Nephron progenitor cell (in vitro differentiated cells): ENCODE measurements at places on chromosomes 3 and 15.

DNA sequence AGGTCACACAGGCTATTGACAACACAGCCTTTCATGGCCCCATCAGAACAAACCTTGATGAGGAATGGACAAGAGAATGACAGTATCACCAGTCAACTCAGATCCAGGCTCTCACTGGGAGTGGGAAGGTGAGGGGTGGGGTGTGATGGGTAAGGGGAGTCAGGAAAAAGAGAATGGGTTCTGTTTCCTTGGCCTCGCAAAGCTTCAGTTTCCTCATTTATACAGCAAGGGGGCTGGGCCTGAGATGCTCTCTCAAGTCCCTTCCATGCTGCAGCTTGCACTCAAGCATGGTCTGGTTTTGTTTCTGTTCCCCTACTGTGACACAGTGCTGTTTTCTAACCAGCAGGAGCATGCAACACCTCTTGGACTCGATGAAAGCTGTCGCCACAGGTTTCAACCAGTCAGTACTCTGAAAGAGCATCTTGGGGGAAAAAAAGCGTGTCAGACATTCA is 65.7 kb upstream of the IL12A start:
- no peak for DNase-seq
- H3K4me1 ChIP-seq: no peaks in the 10 kb centered on the region
- H3K27ac ChIP-seq: no peak overlapping the region
- no peak overlapping the region for H3K4me3 ChIP-seq

DNA sequence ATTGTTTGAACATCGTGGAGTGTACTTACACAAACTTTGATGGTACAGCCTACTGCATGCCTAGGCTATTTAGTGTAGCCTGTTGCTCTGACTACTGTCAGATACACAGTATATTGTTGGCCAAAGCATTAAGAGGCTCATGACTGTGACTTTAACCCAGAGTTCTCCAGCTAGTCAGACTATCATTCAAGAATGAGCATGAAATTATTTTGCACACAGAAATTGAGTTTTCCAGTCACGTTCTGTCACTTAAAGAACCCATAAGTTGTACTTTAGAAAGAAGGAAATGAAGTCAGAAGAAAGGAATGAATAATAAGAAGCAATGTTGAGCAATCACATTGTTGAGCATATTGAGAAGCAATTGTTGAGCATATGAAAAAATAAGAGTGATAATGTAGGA is 37.6 kb upstream of the SLC22A13 start:
- no peaks in the 10 kb centered on the region for H3K4me1 ChIP-seq
- no peak overlapping the region for H3K4me3 ChIP-seq
- H3K27ac ChIP-seq: no peak overlapping the region
- no peaks in the 10 kb centered on the region for H3K27me3 ChIP-seq
- H3K36me3 ChIP-seq: peaks cover 62% of the 10 kb centered on the region

- H3K4me3 ChIP-seq: no peak overlapping the region
- no peak overlapping the region for H3K27ac ChIP-seq
- H3K27me3 ChIP-seq: peaks cover 6% of the 10 kb centered on the region
- H3K4me1 ChIP-seq: peaks cover 6% of the 10 kb centered on the region
These were observed 26.9 kb downstream of the RNF13 start for GRCh38 chr3:149839896-149840295.

DNA sequence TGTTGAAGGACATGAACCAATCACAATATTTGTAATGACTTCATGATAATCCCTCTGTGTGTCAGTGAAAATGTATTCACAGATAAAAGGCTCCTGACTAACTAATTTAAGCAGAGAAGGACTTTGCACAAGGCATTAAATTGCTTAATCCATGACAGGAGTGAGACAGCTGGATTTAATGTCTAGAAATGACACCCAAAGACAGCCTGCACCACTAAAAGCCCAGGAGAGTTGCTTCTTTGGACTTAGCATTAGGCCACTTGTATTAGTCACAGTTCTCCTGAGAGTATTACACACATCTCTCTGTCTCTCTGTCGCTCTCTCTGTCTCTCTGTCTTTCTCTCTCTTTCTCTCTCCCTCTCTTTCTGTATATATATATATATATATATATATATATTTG is 180.4 kb downstream of the GOLGA8K start:
- H3K4me1 ChIP-seq: peaks cover 6% of the 10 kb centered on the region
- H3K27me3 ChIP-seq: peaks cover 2% of the 10 kb centered on the region

- no peak overlapping the region for H3K27ac ChIP-seq
- no peak overlapping the region for H3K4me3 ChIP-seq
- H3K4me1 ChIP-seq: no peaks in the 10 kb centered on the region
- DNase-seq: no peak
These were observed 71.0 kb downstream of the B3GNT5 start for GRCh38 chr3:183324083-183324482.

- no peak overlapping the region for H3K27ac ChIP-seq
- H3K27me3 ChIP-seq: no peaks in the 10 kb centered on the region
- no peak for DNase-seq
- no peaks in the 10 kb centered on the region for H3K36me3 ChIP-seq
- no peak overlapping the region for H3K4me3 ChIP-seq
These were observed 170.7 kb downstream of the UBE3A start for GRCh38 chr15:25268166-25268565.

- DNase-seq: no peak
- H3K36me3 ChIP-seq: no peaks in the 10 kb centered on the region
- no peak overlapping the region for H3K4me3 ChIP-seq
- H3K27me3 ChIP-seq: no peaks in the 10 kb centered on the region
These were observed 537.3 kb upstream of the NR2F2 start for GRCh38 chr15:95793231-95793630.

DNA sequence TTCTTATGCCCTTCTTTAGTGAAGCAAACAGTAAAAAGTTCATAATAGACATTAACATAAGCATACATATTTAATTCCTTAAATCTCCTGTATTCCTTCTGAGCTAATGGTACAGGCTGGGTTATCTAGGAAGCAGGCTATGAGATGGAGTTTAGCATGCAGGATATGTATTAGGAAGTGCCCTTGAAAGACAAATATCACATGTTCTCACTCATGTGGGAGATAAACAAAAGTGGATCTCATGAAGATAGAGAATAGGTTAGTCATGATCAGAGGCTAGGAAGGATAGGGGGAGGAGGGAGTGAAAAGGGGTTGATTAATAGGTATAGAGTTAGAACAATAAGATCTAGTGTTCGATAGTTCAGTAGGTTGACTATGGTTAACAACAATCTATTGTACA is 105.4 kb downstream of the CLASP2 start:
- H3K27me3 ChIP-seq: no peaks in the 10 kb centered on the region
- H3K4me3 ChIP-seq: no peak overlapping the region
- no peak overlapping the region for H3K27ac ChIP-seq
- H3K36me3 ChIP-seq: peaks cover 33% of the 10 kb centered on the region

DNA sequence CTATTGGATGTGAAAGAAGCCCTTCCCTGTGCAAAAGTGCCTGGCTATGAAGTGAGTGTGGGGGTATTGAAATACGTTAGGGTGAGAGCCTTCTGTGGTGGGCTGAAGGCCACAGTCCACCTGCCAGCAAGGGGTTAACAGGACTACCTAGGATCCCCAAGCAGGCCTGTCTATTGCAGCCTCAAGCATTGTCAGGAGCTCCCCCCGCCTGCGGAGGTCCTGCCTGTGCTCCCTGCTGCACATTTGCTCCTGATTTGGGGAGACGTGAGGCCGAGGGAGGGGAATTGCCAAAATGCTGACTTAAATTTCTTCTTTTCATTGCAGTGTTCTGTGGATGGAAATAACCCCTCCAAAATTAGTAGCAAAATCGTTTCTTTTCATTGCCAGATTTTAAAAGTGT is 56.2 kb downstream of the GABRG3 start:
- no peak overlapping the region for H3K4me3 ChIP-seq
- H3K27me3 ChIP-seq: peaks cover 12% of the 10 kb centered on the region
- peaks cover 11% of the 10 kb centered on the region for H3K4me1 ChIP-seq
- no peaks in the 10 kb centered on the region for H3K36me3 ChIP-seq
- no peak for DNase-seq

DNA sequence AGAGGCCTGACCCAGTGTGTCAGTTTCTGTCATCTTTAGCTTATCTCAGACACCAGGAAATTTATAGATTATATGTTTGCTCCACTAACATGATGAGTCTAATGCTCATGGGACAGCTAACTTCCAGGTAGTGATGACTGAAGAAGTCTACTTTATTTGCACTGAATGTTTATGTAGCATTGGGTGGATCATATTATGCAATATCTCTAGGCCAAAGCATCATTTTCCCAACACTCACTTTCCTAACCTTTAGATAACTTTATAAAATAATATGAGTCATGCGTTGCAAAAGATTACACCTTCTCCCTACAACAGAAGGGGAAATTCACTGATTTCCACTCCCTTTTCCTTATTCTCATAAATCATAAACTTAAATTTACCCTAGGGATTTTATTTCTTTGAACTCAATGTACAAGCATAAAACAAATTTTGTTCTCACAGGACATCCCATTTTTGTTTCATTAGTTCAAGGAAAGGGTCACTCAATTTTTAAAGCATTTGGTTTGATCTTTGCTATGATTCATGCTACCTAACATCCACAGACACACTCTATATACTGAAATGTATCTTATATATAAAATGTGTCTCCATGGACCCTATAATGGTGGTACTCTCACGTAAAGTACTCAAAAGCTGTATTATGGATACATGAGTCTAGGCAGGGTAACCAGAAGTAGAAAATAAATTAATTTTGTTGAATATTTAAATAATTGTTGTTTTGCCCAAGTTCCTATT is 225.2 kb downstream of the WDR72 start:
- no peak overlapping the region for H3K27ac ChIP-seq
- no peaks in the 10 kb centered on the region for H3K27me3 ChIP-seq

GRCh38 chr15:101276501-101277037 is 716 bp downstream of the SELENOS start:
- no peak for DNase-seq
- H3K4me3 ChIP-seq: peak overlapping the region; percentile 98
- peak overlapping the region; percentile 98 for H3K27ac ChIP-seq
- H3K4me1 ChIP-seq: peaks cover 23% of the 10 kb centered on the region
- peaks cover 50% of the 10 kb centered on the region for H3K36me3 ChIP-seq

DNA sequence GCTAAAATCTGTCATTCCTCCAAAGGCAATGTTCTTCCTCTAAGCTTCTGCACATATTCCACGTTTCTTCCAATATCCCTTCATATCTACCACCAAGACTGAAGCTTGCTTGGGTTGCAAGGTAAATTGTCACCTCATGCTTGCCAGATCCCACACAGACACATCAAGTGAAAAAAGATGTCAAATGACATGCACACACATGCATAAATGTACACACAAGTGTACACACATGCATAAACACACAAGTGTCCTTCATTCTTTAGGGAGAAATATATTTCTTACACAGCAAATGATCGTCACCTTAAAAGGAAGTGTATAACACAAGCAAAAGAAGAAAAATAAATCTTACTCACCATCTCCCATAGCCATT is 59.4 kb downstream of the CLASP2 start:
- no peaks in the 10 kb centered on the region for H3K36me3 ChIP-seq
- H3K27me3 ChIP-seq: no peaks in the 10 kb centered on the region

GRCh38 chr3:16906682-16907081 is 21.9 kb downstream of the PLCL2 start:
- H3K4me1 ChIP-seq: peaks cover 36% of the 10 kb centered on the region
- H3K27me3 ChIP-seq: no peaks in the 10 kb centered on the region
- H3K4me3 ChIP-seq: no peak overlapping the region
- H3K36me3 ChIP-seq: no peaks in the 10 kb centered on the region

GRCh38 chr15:93028111-93028631 is 60.8 kb downstream of the RGMA start:
- no peak for DNase-seq
- H3K27me3 ChIP-seq: peaks cover 8% of the 10 kb centered on the region
- peaks cover 40% of the 10 kb centered on the region for H3K36me3 ChIP-seq
- H3K27ac ChIP-seq: peak overlapping the region; percentile 95
- H3K4me1 ChIP-seq: peaks cover 34% of the 10 kb centered on the region

DNA sequence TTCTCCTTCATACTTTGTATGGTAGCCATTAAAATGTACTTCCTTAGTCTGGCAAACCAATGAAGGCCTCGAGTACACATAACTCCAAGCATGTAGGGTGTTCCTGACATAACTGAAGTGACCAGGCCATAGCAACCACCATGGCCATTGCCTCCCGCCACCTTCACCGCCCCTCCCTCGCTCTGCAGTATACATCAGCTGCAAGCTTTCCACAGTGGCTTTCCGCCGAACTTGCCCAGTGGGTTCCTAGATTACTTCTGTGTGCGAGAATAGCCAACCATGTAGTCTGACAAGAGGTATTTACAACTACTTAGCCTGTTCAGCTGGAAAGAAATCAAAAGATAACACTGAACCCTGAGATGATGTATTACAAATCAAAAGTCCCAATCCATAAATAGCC is 3.4 kb upstream of the CTNNB1 start:
- no peak for DNase-seq
- H3K4me1 ChIP-seq: peaks cover 12% of the 10 kb centered on the region
- no peak overlapping the region for H3K4me3 ChIP-seq
- no peaks in the 10 kb centered on the region for H3K36me3 ChIP-seq
- no peak overlapping the region for H3K27ac ChIP-seq

DNA sequence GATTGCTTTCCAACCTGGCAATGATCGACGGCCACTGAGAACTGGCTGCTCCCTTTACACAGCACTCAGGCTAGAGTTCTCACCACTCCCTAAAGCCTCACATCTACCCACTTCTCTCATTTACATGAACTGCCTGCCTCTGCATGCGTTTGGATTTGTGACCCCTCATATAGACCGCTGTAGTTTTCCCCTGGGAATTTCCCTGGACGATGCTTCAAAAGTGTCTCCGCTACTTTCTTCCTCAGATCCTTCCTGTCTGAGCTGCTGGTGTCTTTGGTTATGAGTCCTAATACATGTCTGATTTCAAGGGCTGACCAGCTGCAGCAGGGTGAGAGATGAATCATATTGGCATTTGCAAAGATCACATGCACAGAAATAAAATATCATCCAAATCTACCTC is 116.7 kb upstream of the ETV5 start:
- peak overlapping the region; percentile 35 for H3K27ac ChIP-seq
- no peak overlapping the region for H3K4me3 ChIP-seq
- no peaks in the 10 kb centered on the region for H3K36me3 ChIP-seq
- no peak for DNase-seq
- H3K4me1 ChIP-seq: peaks cover 29% of the 10 kb centered on the region

GRCh38 chr3:66386925-66387650 is 113.7 kb downstream of the LRIG1 start:
- no peak overlapping the region for H3K27ac ChIP-seq
- H3K4me1 ChIP-seq: no peaks in the 10 kb centered on the region
- no peak overlapping the region for H3K4me3 ChIP-seq
- DNase-seq: no peak
- no peaks in the 10 kb centered on the region for H3K27me3 ChIP-seq
